GM19239 (cell line): ENCODE measurements at places on chromosomes 2 and 18.

DNA sequence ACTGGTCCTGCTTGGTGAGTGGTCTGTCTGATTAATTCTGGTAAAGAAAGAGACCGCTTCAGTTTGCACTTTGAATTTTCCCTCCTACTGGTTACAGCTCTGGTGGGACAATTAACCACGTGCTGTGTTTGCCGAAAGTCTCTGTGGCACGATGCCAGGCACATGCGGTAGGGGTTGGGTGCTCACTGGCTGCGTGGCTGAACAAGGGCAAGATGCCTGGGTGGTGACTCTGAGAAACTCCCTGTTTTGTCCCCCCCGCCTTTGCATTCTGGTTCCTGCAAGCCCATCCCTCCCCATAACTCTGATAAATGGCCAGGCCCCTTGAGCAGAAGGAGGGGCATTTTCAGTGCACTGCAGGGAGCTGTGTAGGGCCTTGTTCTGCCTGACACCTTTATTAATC lies 206.1 kb downstream of the TFCP2L1 start:
- no peak for DNase-seq

GRCh38 chr18:33682436-33682835 lies 104.4 kb downstream of the ASXL3 start:
- no peak for DNase-seq

DNA sequence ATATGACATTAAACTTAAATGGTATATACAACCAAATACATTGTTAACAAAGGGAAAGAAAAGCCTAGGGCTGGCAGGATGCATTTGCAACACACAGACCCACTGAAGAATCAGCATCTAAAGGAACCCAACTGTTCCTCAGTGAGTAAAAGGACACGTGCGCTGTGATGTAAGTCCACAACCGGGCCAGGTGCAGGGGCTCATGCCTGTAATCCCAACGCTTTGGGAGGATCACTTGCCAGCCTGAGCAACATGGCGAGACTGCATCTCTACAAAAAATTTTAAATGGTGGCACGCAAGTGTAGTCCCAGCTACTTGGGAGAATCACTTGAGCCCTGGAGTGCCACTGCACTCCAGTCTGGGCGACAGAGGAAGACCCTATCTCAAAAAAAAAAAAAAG lies 3.9 kb downstream of the DTNB start:
- no peak for DNase-seq

GRCh38 chr2:166862468-166863132 lies 25.7 kb upstream of the XIRP2 start:
- DNase-seq = no peak

- no peak for DNase-seq
Observed at GRCh38 chr2:237863689-237864443, 4.4 kb downstream of the RAMP1 start.

GRCh38 chr18:8478166-8478967 lies 130.9 kb upstream of the RAB12 start:
- peak; percentile 70 for DNase-seq

- DNase-seq = no peak
Observed at GRCh38 chr2:140085674-140086073, 1305.5 kb upstream of the NXPH2 start.

DNA sequence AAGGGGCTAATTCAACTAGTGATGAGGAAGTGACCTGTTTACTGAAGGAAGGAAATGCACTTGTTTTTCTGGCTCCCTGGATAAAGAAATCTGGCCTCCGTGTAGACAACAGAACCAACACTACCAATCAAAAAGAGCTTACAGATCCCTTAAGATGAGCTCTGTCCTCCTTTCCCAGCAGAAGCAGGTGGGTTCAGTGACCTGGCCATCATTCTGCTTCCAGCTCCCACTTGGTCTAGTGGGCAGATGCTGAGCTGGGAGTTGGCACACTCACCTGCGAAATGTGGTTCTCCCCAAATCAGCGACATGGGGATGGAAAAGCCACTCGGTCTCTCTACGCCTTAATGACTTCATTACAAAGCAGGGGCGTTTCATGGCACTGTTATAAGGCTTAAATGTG lies 132.6 kb downstream of the AFF3 start:
- DNase-seq = no peak

GRCh38 chr2:201248288-201248844 lies 12.0 kb upstream of the CASP8 start:
- no peak for DNase-seq

GRCh38 chr2:105800953-105801635 lies 56.4 kb downstream of the NCK2 start:
- no peak for DNase-seq

DNA sequence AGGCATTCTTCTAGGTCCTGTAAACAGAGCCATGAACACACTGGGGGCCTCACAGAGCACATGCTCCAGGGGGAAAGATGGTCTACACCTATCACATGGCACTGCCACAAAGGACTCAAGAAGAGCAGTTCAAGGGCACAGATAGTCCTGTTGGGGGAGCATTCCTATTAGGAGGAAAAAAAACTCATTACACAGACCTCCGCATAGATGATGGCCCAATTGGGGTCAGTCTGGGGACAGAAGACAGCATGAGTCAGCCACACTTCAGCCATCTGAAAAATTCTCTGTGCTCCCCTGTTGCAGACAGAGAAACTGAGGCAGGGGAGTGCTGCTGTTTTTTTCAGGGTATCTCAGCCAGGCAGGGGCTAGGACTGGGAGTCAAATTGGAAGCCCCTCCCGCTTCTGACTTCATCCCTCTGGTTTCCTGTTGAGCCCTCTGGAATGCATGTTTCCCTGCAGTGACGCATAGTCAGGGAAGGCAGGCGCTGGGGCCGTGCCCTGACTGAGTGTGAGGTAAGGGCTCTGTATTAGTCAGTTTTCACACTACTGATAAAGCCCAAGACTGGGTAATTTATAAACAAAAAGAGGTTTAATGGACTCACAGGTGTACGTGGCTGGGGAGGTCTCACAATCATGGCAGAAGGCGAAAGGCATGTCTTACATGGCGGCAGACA lies 67.9 kb downstream of the RHOB start:
- DNase-seq = no peak
